ENCODE measurements at places on chromosomes 5 and 9.

GRCh38 chr9:116270546-116270945 lies 117.0 kb downstream of the PAPPA start:
- H3K4me3 ChIP-seq = no peak overlapping the region
- no peak overlapping the region for H3K27ac ChIP-seq
- no peaks in the 10 kb centered on the region for H3K36me3 ChIP-seq

DNA sequence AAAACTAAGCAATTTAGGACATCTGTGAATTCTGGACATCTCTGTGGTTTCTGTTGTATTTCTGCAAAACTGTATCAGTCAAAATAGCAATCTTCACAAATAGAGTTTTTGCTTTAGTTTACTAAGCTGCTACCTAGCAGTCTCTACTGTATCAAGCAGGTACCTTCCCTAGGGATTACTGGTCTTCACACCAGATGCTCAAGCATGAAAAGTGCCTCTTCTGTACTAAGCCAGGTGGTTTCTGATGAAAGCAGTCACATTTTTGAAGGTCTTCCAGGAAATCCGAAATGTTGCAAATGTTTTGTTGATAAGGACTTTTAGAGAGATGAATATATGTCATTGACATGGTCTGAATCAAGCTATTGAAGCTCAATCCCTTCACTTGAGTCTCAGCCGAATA lies 540.0 kb downstream of the KCTD16 start:
- no peaks in the 10 kb centered on the region for H3K36me3 ChIP-seq
- H3K4me1 ChIP-seq = no peaks in the 10 kb centered on the region
- no peak overlapping the region for H3K27ac ChIP-seq

- no peak for DNase-seq
- no peaks in the 10 kb centered on the region for H3K36me3 ChIP-seq
- H3K27me3 ChIP-seq = no peaks in the 10 kb centered on the region
- H3K27ac ChIP-seq = no peak overlapping the region
Observed at GRCh38 chr5:43000111-43000840, 39.8 kb downstream of the ANXA2R start.

GRCh38 chr5:159181651-159182050 lies 27.7 kb downstream of the RNF145 start:
- H3K27me3 ChIP-seq = no peaks in the 10 kb centered on the region
- no peak overlapping the region for H3K27ac ChIP-seq
- H3K4me3 ChIP-seq = no peak overlapping the region
- no peaks in the 10 kb centered on the region for H3K36me3 ChIP-seq

GRCh38 chr5:113040672-113041260 lies 64.2 kb downstream of the DCP2 start:
- H3K27ac ChIP-seq = no peak overlapping the region
- no peaks in the 10 kb centered on the region for H3K4me1 ChIP-seq
- H3K36me3 ChIP-seq = no peaks in the 10 kb centered on the region
- DNase-seq = no peak
- no peaks in the 10 kb centered on the region for H3K27me3 ChIP-seq
- no peak overlapping the region for H3K4me3 ChIP-seq

- H3K27me3 ChIP-seq = peaks cover 8% of the 10 kb centered on the region
- no peak overlapping the region for H3K4me3 ChIP-seq
- H3K36me3 ChIP-seq = no peaks in the 10 kb centered on the region
Observed at GRCh38 chr5:50873595-50874277, 207.3 kb downstream of the PARP8 start.

GRCh38 chr5:170141636-170142035 lies 35.9 kb downstream of the FOXI1 start:
- no peak overlapping the region for H3K4me3 ChIP-seq
- H3K27me3 ChIP-seq = no peaks in the 10 kb centered on the region
- no peaks in the 10 kb centered on the region for H3K4me1 ChIP-seq
- no peak for DNase-seq
- H3K36me3 ChIP-seq = no peaks in the 10 kb centered on the region

GRCh38 chr5:74185599-74185998 lies 454.9 kb downstream of the ENC1 start:
- DNase-seq = no peak
- no peak overlapping the region for H3K4me3 ChIP-seq
- no peaks in the 10 kb centered on the region for H3K4me1 ChIP-seq
- no peaks in the 10 kb centered on the region for H3K36me3 ChIP-seq
- H3K27me3 ChIP-seq = no peaks in the 10 kb centered on the region

DNA sequence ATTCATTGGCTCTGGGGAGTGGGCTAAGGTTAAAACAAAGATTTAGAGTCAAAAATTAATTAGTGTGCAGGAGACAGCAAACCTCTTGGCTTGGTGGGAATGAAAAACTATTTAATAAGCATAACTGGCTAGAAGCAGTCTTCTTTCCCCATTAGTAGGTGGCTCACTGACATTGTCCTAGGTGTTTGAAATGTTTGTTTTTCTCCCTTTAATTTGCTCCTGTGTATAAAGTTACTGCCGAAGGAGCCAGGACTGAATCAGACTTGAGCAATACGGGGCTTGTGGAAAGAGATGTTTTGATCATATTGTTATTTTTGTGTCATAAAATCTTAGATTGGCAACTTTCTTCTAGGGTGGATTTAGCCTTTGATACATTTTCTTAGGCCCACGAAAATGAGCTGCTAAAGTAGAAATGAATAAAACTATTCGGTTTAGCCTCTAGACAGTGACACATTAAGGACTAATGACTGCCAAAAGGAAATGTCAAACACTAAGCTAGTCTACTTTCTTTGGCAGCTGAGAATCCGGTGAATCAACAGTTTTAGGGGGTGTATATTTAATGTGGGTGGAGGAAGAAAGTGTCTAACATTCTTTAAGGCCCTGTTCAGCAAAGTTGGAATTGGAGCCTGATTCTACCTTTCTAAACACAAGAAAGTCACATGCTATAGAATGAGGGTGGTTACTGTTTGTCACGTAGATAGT lies 30.2 kb downstream of the LRRTM2 start:
- H3K27me3 ChIP-seq = no peaks in the 10 kb centered on the region
- H3K4me3 ChIP-seq = no peak overlapping the region
- no peaks in the 10 kb centered on the region for H3K4me1 ChIP-seq
- no peak for DNase-seq
